ENCODE measurements at places on chromosomes 1 and 21. TPM values are rescaled to one million over a fixed set of nuclear protein-coding genes. Genes with fewer than 3 reads are reported as not detected.

DNA sequence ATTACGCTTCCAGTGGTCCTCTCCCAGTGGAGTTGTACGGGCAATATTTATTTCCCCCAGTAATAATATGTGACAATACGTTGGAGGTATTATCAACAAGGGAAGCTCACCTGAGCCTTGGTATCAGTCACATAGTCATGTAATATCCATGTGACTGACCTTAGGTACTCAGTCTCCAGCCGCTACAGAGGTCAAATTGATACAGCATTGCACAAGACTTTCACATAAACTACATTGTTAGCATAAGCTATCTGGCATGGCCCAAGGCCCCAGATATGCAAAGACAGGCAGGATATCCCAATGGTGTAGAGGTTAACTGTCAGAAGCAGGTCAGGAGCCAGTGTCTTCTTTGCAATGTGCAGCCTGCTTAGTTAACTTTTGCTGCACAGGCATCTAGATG is 15.3 kb upstream of the CHIT1 start:
- no peak overlapping the region for H3K27ac ChIP-seq
- no peak overlapping the region for H3K4me3 ChIP-seq
- H3K27me3 ChIP-seq, result peaks cover 40% of the 10 kb centered on the region
- DNase-seq, result no peak

GRCh38 chr1:39141925-39142324 is 62.6 kb upstream of the MACF1 start:
- DNase-seq, result no peak
- no peaks in the 10 kb centered on the region for H3K4me1 ChIP-seq
- no peaks in the 10 kb centered on the region for H3K36me3 ChIP-seq
- no peak overlapping the region for H3K27ac ChIP-seq
- H3K4me3 ChIP-seq, result no peak overlapping the region
- peaks cover 2% of the 10 kb centered on the region for H3K27me3 ChIP-seq

DNA sequence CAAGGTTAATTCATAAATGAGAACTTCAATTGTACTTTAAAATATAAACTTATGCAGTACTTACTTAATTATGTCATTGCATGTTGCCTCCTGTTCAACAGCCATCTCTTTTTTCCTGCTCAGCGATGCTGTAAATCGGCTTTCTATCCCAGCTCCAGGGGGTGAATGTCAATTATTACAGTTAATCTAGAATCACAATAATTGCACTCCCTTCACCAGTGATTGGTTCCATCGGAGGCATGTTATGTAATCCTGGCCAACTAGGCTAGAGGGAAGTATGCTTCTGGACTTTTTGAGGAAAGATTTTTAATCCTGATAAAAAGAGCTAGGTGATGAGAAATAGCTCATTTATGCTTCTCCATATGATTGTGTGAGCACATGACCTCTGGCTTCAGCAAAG is 53.8 kb upstream of the SGIP1 start:
- no peaks in the 10 kb centered on the region for H3K4me1 ChIP-seq
- no peaks in the 10 kb centered on the region for H3K36me3 ChIP-seq
- peaks cover 2% of the 10 kb centered on the region for H3K27me3 ChIP-seq
- H3K27ac ChIP-seq, result no peak overlapping the region
- H3K4me3 ChIP-seq, result no peak overlapping the region

GRCh38 chr1:185315445-185316071 is 1.5 kb downstream of the IVNS1ABP start:
- H3K36me3 ChIP-seq, result peaks cover 49% of the 10 kb centered on the region
- no peak for DNase-seq
- H3K27me3 ChIP-seq, result no peaks in the 10 kb centered on the region
- peak overlapping the region; percentile 96 for H3K27ac ChIP-seq
- peak overlapping the region; percentile 96 for H3K4me3 ChIP-seq

DNA sequence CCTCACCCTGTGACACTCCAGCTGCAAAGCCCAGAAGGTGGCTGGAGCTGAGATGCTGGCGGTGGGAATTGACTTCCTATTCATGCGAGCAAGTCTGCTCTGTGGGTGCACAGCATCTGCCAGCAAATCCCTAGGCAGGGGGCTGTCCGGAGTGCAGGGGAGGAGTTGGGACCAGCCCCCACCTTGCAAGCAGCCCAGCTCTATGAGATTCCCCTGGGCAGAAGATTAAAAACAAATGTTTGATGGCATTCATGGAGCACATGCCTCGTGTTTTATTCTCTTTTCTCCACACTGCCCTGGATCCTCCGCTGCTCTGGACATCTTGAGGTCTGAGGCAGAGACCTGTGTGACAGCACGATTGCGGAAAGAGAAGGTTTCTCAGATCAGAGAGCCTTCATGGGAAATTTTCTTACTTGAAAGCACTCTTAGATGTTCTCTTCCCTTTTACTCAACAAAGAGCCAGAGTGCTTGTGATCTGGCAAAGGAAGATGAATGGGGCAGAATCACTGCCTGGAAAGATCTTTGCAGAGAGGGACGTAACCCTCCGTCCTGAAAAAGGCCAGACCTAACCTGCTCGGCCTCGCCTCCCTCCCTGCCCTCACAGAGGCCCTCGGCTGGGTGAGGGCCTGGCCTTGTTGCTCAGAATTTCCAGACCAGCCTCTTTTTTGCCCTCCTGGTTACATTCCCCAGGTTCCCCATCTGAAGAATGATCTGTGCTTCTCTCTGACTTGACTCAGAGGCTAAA is 597.1 kb downstream of the KIF26B start:
- no peak for DNase-seq
- peaks cover 10% of the 10 kb centered on the region for H3K36me3 ChIP-seq
- H3K4me1 ChIP-seq, result no peaks in the 10 kb centered on the region
- no peaks in the 10 kb centered on the region for H3K27me3 ChIP-seq

DNA sequence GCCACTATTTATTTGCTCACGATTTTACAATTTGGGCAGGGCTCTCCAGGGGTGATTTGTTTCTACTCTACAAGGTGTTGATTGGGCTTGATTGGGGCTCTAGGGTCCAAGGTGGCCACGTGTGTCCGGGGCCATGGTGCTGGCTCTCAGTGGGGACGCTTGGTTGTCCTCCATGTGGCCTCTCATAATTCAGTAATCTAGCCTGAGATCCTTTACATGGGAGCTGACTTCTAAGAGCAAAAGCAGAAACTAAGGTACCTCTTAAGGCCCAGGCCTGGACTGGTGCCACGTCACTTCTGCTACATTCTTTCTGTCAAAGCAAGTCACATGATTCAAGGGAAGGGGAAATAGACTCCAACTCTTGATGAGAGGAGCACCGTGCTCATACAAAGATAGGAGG is 8.1 kb upstream of the PSRC1 start:
- H3K27me3 ChIP-seq, result peaks cover 41% of the 10 kb centered on the region
- H3K36me3 ChIP-seq, result no peaks in the 10 kb centered on the region
- H3K4me1 ChIP-seq, result peaks cover 4% of the 10 kb centered on the region
- no peak for DNase-seq
- no peak overlapping the region for H3K4me3 ChIP-seq

- H3K27me3 ChIP-seq, result peaks cover 6% of the 10 kb centered on the region
- H3K36me3 ChIP-seq, result no peaks in the 10 kb centered on the region
- peaks cover 16% of the 10 kb centered on the region for H3K4me1 ChIP-seq
- no peak overlapping the region for H3K27ac ChIP-seq
- H3K4me3 ChIP-seq, result no peak overlapping the region
Measured at GRCh38 chr1:154414606-154415005, 9.5 kb downstream of the IL6R start.

KLF17 gene
- total RNA-seq, result not detected

GRCh38 chr1:207742850-207743555 is 8.9 kb upstream of the CD46 start:
- H3K36me3 ChIP-seq, result no peaks in the 10 kb centered on the region
- H3K4me3 ChIP-seq, result no peak overlapping the region
- DNase-seq, result no peak
- no peaks in the 10 kb centered on the region for H3K4me1 ChIP-seq
- no peak overlapping the region for H3K27ac ChIP-seq

GRCh38 chr1:115281143-115281542 is 56.9 kb downstream of the NGF start:
- no peak overlapping the region for H3K27ac ChIP-seq
- H3K4me1 ChIP-seq, result no peaks in the 10 kb centered on the region

DNA sequence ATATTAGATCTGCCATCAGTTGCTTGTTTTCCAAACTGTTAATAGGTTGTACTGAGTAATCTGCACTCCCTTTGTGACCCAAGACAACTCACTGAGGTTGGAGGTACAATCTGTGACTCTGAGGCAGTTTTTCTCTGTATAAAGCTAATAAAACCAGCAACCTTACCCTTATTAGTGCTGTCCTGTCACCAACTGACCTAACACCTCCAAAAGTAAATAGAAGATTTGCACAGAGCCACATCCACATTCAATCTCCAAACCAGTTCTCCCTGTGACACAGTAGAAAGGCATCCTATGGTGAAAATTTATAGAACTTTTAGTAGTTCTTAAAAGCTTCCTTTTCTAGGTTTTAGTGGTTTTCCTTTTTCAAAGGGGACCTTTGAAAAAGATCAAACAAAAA is 140.4 kb upstream of the ADGRL2 start:
- DNase-seq, result no peak
- no peaks in the 10 kb centered on the region for H3K36me3 ChIP-seq
- H3K27me3 ChIP-seq, result no peaks in the 10 kb centered on the region
- H3K4me1 ChIP-seq, result no peaks in the 10 kb centered on the region

- H3K4me3 ChIP-seq, result peak overlapping the region; percentile 99
- DNase-seq, result no peak
- H3K36me3 ChIP-seq, result peaks cover 41% of the 10 kb centered on the region
- H3K27ac ChIP-seq, result no peak overlapping the region
- peaks cover 35% of the 10 kb centered on the region for H3K4me1 ChIP-seq
- no peaks in the 10 kb centered on the region for H3K27me3 ChIP-seq
Measured at GRCh38 chr1:149925345-149925744, 2.3 kb downstream of the SF3B4 start.

- no peak for DNase-seq
- no peak overlapping the region for H3K27ac ChIP-seq
- no peaks in the 10 kb centered on the region for H3K36me3 ChIP-seq
- no peak overlapping the region for H3K4me3 ChIP-seq
Measured at GRCh38 chr1:6426277-6426971, 1.8 kb downstream of the ESPN start.

DNA sequence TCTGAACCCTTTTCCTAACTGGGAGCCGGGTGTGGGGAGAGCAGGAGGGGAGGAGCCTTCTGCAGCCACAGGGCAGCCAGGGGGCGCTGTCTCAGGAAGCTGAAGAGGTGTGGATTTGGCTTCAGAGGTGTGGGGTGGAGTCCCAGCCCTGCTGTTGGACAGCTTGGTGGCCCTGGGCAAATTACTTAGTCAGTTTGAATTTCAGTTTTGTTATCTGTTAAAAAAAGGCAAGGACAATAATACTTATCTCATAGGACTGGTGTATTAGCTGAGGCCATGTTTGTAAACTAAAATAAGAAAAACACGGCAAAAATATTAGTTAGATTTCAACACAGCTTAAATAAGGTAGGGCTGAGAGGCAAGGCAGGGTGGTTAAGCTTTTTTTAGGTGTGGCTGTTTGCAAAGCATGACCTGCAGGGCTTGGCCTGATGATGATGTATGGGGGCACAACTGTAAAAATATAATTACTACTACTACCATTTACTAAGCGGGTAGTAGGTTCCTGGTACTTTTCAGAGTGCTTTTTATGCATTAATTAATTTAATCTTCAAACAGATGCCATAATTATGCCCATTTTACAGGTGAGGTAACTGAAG is 111.8 kb downstream of the PLXNA2 start:
- H3K27ac ChIP-seq, result no peak overlapping the region
- no peaks in the 10 kb centered on the region for H3K4me1 ChIP-seq
- peaks cover 14% of the 10 kb centered on the region for H3K27me3 ChIP-seq
- no peaks in the 10 kb centered on the region for H3K36me3 ChIP-seq
- peak; percentile 72 for DNase-seq
- no peak overlapping the region for H3K4me3 ChIP-seq

DNA sequence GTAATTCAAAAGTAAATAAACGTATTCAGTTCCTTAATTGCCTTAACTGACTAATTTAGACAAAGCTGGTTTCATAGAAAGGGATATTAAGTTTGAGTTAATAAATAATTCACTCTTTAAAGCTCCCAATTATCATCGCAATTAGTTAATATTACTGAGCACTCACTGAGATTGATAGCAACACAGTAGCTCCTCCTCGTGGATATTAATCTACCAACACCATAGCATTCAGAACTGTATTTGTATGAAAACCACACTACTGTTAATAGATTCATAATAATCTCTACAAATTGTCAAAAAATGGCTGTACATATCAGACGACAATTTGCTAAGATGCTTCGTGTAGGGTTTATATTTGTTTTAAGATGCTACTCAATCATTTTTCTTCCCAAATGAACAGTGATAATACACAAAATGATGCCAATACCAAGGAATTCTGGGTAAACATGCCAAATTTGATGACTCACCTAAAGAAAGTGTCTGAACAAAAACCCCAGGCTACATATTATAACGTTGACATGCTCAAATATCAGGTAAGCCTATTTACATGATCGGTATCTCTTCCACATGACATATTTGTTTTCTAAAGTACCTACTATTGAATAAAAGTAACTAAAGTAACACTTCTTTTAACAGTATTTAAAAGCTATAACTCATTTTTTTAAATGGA is 18.8 kb upstream of the DYNLT5 start:
- H3K4me3 ChIP-seq, result no peak overlapping the region
- no peak for DNase-seq
- no peak overlapping the region for H3K27ac ChIP-seq
- peaks cover 11% of the 10 kb centered on the region for H3K4me1 ChIP-seq
- H3K27me3 ChIP-seq, result no peaks in the 10 kb centered on the region
- H3K36me3 ChIP-seq, result no peaks in the 10 kb centered on the region

GRCh38 chr1:205270764-205271163 is 43.0 kb downstream of the TMCC2 start:
- H3K27me3 ChIP-seq, result no peaks in the 10 kb centered on the region
- H3K4me3 ChIP-seq, result no peak overlapping the region
- DNase-seq, result no peak
- no peaks in the 10 kb centered on the region for H3K36me3 ChIP-seq
- peaks cover 10% of the 10 kb centered on the region for H3K4me1 ChIP-seq

DNA sequence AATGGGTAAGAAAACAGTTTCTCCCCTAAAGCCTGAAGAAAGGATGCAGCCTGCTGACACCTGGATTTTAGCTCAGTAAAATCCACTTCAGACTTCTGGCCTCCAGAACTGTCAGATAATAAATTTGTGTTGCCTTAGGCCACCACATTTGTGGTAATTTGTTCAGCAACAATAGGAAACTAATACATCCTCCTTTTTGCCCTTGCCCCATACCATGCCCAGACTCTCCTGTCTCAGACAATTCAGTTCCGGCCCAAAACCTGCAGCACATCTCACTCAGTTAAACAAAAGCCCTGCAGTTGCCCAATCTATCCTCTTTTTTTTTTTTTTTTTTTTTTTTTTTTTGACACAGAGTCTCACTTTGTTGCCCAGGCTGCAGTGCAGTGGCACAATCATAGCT is 25.8 kb downstream of the SMIM12 start:
- H3K27me3 ChIP-seq, result no peaks in the 10 kb centered on the region
- H3K36me3 ChIP-seq, result no peaks in the 10 kb centered on the region
- DNase-seq, result no peak
- H3K4me3 ChIP-seq, result no peak overlapping the region

CNN3 gene
- 10.7 TPM for total RNA-seq

- no peak for DNase-seq
- H3K27ac ChIP-seq, result no peak overlapping the region
- no peaks in the 10 kb centered on the region for H3K36me3 ChIP-seq
- H3K27me3 ChIP-seq, result no peaks in the 10 kb centered on the region
- no peaks in the 10 kb centered on the region for H3K4me1 ChIP-seq
Measured at GRCh38 chr1:91929250-91929649, 20.0 kb upstream of the BRDT start.

ESRRG gene
- not detected for total RNA-seq

- no peak overlapping the region for H3K4me3 ChIP-seq
- DNase-seq, result no peak
- H3K4me1 ChIP-seq, result peaks cover 5% of the 10 kb centered on the region
Measured at GRCh38 chr1:205370780-205371179, 14.1 kb upstream of the KLHDC8A start.

GRCh38 chr1:35442734-35443133 is 114.5 kb downstream of the KIAA0319L start:
- H3K4me1 ChIP-seq, result peaks cover 10% of the 10 kb centered on the region
- peak overlapping the region; percentile 5 for H3K27ac ChIP-seq
- DNase-seq, result no peak
- H3K36me3 ChIP-seq, result peaks cover 20% of the 10 kb centered on the region
- H3K27me3 ChIP-seq, result no peaks in the 10 kb centered on the region

IL20 gene
- total RNA-seq, result not detected

LCE1E gene
- total RNA-seq, result not detected

Measured in activated naive CD8-positive, alpha-beta T cell treated with anti-CD3 and anti-CD28 coated beads, Interleukin-2, amount 10 ng/mL, durations not matched to agents 7 days and 5 days (primary cell).